ENCODE measurements at places on chromosomes 12 and 14. TPM values are rescaled to one million over a fixed set of nuclear protein-coding genes. Genes with fewer than 3 reads are reported as not detected.

KRT74 gene
- not detected for total RNA-seq

DNA sequence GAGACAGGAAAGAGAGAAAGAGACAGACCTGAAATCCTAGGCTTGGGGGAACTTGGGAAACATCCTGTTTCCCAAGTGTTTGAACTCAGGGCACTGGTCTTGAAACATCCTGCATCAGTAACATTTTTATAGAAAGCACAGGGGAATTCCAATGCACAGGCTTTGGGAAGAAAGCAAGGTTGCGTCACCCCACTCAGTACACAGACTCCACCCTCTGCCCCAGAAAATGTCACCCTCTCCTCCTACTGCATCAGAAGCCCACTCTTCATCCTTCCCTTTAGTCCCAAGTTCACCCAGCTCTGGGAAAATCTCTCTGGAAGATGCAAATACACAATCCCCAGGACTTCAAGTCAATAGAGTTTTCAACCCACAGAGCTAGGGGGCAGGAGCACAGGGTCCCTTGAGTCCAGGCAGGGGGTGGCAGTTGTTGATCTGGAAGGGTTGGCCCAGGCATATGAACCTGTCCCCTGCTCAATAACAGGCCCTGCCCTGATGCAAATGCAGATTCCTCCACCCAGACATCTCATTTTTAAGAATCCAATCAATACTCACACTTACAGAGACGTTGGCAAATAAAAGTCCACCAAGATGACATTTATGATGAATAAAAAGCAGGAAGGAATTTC, 1.7 kb downstream of the RDH16 start:
- no peak overlapping the region for H3K27ac ChIP-seq
- no peaks in the 10 kb centered on the region for H3K27me3 ChIP-seq
- H3K36me3 ChIP-seq, result no peaks in the 10 kb centered on the region
- DNase-seq, result no peak

LAG3 gene
- total RNA-seq, result 5.2 TPM

GRCh38 chr12:103642240-103642864, 55.3 kb downstream of the STAB2 start:
- H3K4me1 ChIP-seq, result peaks cover 4% of the 10 kb centered on the region
- DNase-seq, result no peak
- H3K4me3 ChIP-seq, result no peak overlapping the region
- no peak overlapping the region for H3K27ac ChIP-seq

DNA sequence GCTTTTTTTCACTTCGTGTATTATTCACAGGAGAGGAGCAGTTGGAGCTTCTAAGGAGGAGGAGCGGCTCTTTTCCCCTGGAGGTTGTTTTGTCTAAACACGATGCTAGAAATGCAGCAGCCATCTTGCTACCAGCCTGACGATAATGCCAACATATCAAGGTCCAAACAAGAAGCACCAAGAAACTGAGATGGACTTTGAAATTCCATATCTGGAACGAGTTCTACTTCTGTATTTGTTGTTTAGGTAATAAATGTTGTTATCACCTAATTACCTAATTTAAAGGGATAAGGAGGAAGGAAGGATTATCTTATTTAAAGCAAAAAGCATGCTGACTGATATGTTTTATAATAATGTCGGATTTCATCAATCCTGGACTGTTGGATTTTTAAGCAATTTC, 174.4 kb upstream of the TMPO start:
- H3K4me1 ChIP-seq, result peaks cover 8% of the 10 kb centered on the region
- DNase-seq, result no peak
- no peak overlapping the region for H3K4me3 ChIP-seq
- no peaks in the 10 kb centered on the region for H3K27me3 ChIP-seq
- H3K36me3 ChIP-seq, result no peaks in the 10 kb centered on the region

DNA sequence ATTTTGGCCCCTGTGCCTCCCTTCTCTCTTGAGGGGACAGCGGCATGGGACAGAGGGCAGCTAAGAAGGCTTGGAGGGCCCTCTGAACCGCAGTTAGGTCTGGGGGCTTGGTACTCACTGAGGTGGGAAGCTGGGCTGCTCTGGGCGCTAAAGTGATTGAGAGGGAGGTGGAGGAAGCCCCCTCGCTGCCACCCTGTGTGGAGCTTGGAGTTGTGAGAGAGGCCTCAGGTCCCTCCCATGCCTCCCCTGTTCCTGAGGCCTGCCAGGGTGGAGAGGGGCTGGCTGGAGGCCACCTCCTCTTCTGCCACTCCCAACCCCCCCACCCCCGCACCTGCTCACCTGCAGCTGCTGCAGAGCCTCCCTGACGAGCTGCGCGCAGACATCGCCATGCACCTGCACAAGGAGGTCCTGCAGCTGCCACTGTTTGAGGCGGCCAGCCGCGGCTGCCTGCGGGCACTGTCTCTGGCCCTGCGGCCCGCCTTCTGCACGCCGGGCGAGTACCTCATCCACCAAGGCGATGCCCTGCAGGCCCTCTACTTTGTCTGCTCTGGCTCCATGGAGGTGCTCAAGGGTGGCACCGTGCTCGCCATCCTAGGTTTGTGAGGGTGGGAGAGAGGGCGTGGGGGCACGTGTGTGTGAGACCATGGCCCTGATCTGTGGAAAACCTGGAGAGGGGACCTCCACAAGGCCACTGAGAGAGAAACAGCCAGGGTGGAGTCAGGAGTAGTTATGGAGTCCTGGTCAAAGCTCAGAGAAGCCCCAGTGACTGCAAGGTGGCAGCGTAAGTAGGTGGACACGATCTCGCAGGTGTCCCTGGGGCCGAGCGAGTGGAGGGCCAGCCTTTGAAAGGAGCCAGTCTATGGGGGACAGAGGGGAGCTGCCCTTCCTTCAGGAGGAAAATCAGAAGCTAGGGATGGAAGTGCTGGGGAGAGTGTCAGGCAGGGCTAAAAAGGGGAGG, 11.2 kb downstream of the KCNH3 start:
- H3K27me3 ChIP-seq, result peaks cover 9% of the 10 kb centered on the region
- DNase-seq, result no peak

GRCh38 chr14:89466484-89466883, 49.5 kb upstream of the FOXN3 start:
- no peak for DNase-seq
- H3K4me1 ChIP-seq, result no peaks in the 10 kb centered on the region
- H3K4me3 ChIP-seq, result no peak overlapping the region
- no peaks in the 10 kb centered on the region for H3K36me3 ChIP-seq
- H3K27ac ChIP-seq, result no peak overlapping the region

LPAR5 gene
- 7.9 TPM for total RNA-seq

DNA sequence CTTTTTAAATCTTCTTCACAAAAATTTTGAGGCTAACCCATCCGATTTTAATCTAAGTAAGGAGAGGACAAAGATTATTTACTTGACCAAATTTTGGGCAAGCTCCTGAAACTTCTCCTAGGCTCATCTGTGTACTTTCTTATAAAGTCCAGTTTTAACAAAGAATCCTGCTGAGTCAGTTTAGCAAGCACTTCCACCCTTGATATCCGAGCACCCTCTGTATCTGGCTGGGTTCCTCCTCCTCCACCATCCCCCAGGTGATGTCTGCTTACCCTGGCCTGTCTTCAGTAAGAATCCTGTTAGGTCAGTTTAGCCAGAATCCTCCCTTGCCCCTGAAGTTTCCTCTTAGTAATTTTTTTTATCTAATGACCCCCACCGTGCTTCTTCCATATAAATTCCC, 140.5 kb downstream of the PHLDA1 start:
- H3K4me3 ChIP-seq, result no peak overlapping the region
- H3K27me3 ChIP-seq, result no peaks in the 10 kb centered on the region

GAS2L3 gene
- total RNA-seq, result 2.6 TPM

DNA sequence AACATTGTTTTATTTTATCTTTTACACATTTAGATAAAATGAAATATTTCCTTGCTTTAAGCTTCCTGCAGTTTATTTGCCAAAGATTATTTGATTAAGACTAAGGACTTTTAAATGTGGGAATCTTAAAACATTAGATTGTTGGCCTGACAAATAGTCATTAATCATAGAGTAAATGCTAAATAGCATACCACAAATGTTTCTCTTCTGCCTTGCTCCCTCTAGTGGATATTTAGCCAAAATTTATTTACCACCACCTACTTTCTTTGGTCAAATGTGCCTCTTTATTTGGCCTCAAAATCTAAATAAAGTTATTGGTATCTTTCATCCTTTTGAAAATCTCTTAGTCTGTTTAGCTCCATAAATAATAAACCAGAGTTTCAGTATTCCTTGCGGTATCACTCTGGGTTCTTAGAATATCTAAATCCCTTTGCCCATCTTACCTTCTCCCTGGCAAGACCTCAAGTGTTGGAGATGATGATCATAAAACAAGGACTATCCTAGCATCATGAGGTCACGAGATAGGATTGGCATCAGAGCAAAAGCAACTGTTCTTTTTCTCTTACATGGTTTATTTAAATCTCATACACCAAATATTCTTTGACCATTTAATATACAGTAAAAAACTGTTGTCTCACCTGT, 150.6 kb upstream of the AEBP2 start:
- H3K27ac ChIP-seq, result no peak overlapping the region
- H3K27me3 ChIP-seq, result no peaks in the 10 kb centered on the region
- no peak for DNase-seq
- no peaks in the 10 kb centered on the region for H3K4me1 ChIP-seq
- no peak overlapping the region for H3K4me3 ChIP-seq

DNA sequence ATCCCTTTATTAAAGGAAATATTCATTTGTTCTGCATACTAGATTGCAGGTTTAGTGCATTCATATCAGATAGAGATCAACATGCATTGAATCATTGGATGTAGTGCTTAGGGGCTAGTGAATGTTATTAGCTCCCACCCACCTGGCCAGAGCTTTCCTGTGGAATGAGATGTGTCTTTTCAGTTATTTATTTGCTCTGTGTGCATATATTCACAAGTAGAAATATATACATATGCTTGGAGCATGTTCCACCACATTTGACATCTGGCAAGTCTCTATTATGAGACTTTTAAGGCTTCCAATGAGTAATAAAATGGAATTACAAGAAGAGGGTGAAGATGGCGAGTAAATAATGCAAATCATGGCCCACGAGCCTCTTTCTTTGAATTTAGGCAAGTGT, 180.0 kb upstream of the LMO3 start:
- H3K27me3 ChIP-seq, result no peaks in the 10 kb centered on the region
- no peaks in the 10 kb centered on the region for H3K36me3 ChIP-seq
- no peak for DNase-seq
- H3K4me1 ChIP-seq, result no peaks in the 10 kb centered on the region
- H3K27ac ChIP-seq, result no peak overlapping the region
- H3K4me3 ChIP-seq, result no peak overlapping the region

- no peaks in the 10 kb centered on the region for H3K4me1 ChIP-seq
- peaks cover 3% of the 10 kb centered on the region for H3K36me3 ChIP-seq
- no peak overlapping the region for H3K4me3 ChIP-seq
- no peak for DNase-seq
These were observed 40.3 kb downstream of the CIT start for GRCh38 chr12:119836781-119837180.

GRCh38 chr14:100770605-100771120, 44.0 kb downstream of the DLK1 start:
- no peaks in the 10 kb centered on the region for H3K4me1 ChIP-seq
- no peaks in the 10 kb centered on the region for H3K36me3 ChIP-seq
- no peak for DNase-seq
- H3K27ac ChIP-seq, result no peak overlapping the region
- H3K4me3 ChIP-seq, result no peak overlapping the region
- peaks cover 1% of the 10 kb centered on the region for H3K27me3 ChIP-seq

GRCh38 chr14:51157012-51157411, 62.1 kb upstream of the TRIM9 start:
- H3K36me3 ChIP-seq, result no peaks in the 10 kb centered on the region
- no peak overlapping the region for H3K27ac ChIP-seq
- no peak overlapping the region for H3K4me3 ChIP-seq
- H3K27me3 ChIP-seq, result no peaks in the 10 kb centered on the region
- DNase-seq, result no peak

AMN gene
- total RNA-seq, result 0.33 TPM

SLC10A1 gene
- total RNA-seq, result not detected

DNA sequence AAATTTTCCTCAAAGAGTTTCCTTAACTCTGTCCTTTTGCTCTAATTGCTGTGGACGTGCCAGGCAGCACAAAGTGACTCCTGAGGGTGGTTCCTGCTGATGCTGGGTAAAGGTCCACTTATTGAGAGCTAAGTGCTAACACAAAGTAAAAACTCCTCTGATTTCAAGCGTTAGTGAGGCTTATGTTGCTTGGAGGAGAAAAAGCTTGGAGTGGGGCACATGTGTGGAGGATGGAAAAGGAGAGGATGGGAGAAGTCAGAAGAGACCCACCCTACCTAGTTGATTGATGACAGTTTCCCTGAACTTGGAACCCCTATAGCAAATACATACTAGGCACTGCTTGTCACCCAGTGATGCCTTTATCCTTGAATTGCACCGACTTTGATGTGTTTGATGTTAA, 10.1 kb upstream of the SLC11A2 start:
- H3K4me3 ChIP-seq, result no peak overlapping the region
- H3K27ac ChIP-seq, result no peak overlapping the region
- H3K36me3 ChIP-seq, result no peaks in the 10 kb centered on the region
- no peak for DNase-seq
- H3K27me3 ChIP-seq, result no peaks in the 10 kb centered on the region

RNFT2 gene
- 17.3 TPM for total RNA-seq

- H3K27ac ChIP-seq, result no peak overlapping the region
- no peaks in the 10 kb centered on the region for H3K27me3 ChIP-seq
- no peak overlapping the region for H3K4me3 ChIP-seq
- H3K36me3 ChIP-seq, result no peaks in the 10 kb centered on the region
- no peaks in the 10 kb centered on the region for H3K4me1 ChIP-seq
These were observed 240.9 kb downstream of the TMEM121 start for GRCh38 chr14:105767315-105767714.

GATC gene
- total RNA-seq, result 33.6 TPM

- H3K4me3 ChIP-seq, result no peak overlapping the region
- H3K27ac ChIP-seq, result no peak overlapping the region
- no peaks in the 10 kb centered on the region for H3K36me3 ChIP-seq
These were observed 405.0 kb downstream of the TRHDE start for GRCh38 chr12:72677139-72677538.

TCL1B gene
- total RNA-seq, result not detected

- no peak overlapping the region for H3K27ac ChIP-seq
- H3K27me3 ChIP-seq, result no peaks in the 10 kb centered on the region
- DNase-seq, result no peak
- no peaks in the 10 kb centered on the region for H3K36me3 ChIP-seq
- H3K4me1 ChIP-seq, result no peaks in the 10 kb centered on the region
These were observed 177.7 kb upstream of the LHX5 start for GRCh38 chr12:113649256-113649830.

KRT8 gene
- 5.6 TPM for total RNA-seq

DNA sequence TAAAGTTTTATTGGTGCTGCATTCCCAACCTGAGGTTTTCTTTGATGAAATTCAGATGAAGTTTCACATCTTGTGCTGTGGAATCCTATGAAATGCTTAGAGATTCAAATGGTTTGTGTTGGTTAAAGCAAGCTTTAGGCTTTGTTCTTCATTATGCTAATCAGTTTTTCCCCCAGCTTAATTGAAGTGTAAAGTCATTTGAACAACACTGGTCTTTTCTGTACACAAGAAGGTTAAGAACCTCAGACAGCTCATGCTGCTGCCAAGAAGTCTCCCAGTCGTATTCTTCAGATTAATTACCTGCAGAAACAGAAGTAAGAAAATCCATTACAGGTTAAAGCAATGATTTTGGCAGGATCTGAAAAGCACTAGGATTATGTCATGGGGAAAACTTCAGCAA, 48.9 kb downstream of the EML1 start:
- H3K36me3 ChIP-seq, result no peaks in the 10 kb centered on the region
- no peaks in the 10 kb centered on the region for H3K27me3 ChIP-seq
- H3K4me1 ChIP-seq, result no peaks in the 10 kb centered on the region
- no peak overlapping the region for H3K4me3 ChIP-seq
- H3K27ac ChIP-seq, result no peak overlapping the region
- no peak for DNase-seq

GRCh38 chr14:68139431-68140075, 320.0 kb downstream of the RAD51B start:
- no peak for DNase-seq
- H3K4me1 ChIP-seq, result peaks cover 7% of the 10 kb centered on the region
- no peak overlapping the region for H3K27ac ChIP-seq
- H3K4me3 ChIP-seq, result no peak overlapping the region
- H3K27me3 ChIP-seq, result no peaks in the 10 kb centered on the region

DCN gene
- total RNA-seq, result 1.5 TPM

SDR9C7 gene
- not detected for total RNA-seq
